Activated CD8-positive, alpha-beta memory T cell treated with anti-CD3 and anti-CD28 coated beads for 24 hours (primary cell): ENCODE measurements at places on chromosomes 5 and 9.
A peak's percentile ranks its signal among the peaks of the same experiment; 100 is the strongest.

DNA sequence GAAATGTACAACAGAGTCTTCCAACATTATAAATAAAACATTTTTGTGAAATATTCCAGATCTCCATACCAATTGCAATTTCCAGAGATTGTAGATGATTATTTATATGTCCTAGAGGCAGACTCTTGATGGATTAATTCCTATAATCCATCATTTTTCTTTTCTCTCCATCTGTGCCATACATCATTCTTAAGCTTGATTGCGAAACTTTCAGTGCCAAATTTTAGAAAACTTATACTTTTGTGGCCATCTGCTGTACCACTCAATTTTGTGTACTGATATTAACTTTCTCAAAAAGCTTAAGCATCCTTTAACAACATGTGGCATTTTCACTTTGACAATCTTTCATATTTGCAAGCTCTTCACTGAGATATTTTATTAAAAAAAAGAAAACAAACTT lies 446.9 kb downstream of the SEMA5A start:
- DNase-seq = no peak

DNA sequence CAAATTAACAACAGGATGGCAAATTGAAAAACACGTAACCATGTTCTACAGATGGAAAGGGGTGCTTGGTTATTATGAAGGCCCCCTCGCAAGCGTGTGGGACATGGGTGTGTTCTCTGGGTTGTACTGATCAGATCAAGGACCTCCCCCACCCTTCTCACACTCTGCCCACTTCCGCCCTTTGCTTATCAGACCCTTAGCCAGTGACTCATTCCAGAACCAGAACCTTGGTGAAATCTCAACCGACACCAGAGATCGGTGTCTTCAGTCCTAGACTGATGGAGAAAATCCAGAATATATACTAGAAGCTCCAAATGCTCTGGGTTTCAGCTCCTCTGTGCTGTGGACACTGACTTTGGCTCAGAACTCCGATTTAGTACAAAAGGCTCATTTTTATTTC lies 64.9 kb downstream of the PTTG1 start:
- no peak for DNase-seq

DNA sequence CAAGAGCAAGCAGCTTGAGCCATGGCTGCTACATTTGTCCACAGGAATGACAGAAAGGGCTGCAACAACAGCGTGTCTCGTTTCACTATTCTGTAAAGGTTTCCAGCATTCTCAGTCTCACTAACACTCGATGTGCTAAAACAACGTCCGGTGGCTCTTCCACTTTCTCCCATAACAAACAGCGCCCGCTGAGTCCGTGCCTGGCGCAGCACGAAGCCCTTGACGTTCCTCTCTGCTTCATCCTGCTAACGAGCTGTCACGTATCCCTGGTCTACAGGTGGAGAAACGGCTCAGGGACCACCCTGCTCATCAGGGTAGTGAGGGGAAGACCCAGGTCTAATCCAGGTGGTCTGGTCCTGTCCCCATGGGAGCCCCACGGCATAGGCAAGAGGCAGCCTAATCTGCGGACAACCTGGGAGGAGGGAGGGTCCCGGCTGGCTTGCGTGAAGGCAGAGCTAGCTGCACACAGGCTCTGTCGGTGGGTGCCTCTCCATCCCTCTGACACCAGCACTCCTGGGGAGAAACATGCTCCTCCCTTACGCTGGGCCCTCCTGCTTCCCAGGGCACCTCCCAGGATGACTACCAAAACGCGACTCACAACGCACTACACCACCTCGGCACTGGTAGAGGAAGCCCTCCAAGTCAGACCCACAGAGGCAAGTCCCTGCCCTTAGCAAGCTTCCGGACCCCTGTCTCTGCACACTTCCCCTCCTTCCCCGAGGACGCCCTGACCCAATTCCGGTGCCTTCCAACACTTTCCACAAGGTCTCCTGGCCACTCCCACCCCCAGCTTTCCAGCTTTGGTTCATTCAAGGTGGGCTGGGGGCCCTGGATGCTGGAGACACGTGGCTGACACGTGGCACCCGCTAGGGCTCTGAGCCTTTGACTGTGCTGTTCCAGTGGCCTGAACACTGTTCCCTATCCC lies 43.3 kb downstream of the VAV2 start:
- no peak for DNase-seq

- no peak for DNase-seq
These were observed 329.3 kb downstream of the PJA2 start for GRCh38 chr5:109080481-109080880.

DNA sequence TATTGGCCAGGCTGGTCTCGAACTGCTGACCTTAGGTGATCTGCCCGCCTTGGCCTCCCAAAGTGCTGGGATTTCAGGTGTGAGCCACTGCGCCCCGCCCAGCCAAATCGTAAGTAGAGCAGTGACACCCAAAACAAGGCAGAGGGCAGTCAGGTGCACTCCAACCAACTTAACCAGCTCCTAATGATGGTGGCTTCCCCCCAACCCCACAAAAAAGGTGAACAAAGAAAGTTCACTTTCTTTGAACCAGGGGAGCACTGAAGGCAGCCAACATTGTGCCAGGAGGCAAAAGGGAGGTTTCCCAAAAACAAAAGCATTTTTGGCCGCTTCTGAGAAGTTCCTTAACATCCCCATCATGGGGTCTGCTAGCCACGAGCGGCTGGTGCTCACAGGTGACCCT lies 9.6 kb downstream of the GMCL2 start:
- no peak for DNase-seq

- DNase-seq = no peak
These were observed 82.0 kb downstream of the SIL1 start for GRCh38 chr5:139116100-139116655.

- no peak for DNase-seq
These were observed 148.5 kb upstream of the PUM3 start for GRCh38 chr9:2992427-2992826.

DNA sequence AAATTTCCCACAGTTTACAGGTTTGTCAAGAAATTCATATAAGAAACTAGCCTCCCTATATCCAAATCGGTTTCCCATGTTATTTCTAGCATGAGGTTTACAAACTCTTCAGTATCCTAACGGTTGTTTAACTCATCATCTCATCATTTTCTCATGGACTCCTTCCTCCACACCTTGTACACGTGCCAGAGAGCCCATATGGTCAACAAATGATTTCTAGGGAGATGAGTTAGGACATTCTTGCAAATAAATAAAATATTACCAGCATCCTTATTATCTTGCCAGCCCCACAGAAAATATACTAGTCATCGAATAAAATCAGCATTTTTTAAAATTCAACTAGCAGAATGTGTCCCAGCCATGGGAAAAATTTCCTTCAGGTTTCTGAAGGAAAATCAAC lies 285.2 kb downstream of the EBF1 start:
- no peak for DNase-seq

DNA sequence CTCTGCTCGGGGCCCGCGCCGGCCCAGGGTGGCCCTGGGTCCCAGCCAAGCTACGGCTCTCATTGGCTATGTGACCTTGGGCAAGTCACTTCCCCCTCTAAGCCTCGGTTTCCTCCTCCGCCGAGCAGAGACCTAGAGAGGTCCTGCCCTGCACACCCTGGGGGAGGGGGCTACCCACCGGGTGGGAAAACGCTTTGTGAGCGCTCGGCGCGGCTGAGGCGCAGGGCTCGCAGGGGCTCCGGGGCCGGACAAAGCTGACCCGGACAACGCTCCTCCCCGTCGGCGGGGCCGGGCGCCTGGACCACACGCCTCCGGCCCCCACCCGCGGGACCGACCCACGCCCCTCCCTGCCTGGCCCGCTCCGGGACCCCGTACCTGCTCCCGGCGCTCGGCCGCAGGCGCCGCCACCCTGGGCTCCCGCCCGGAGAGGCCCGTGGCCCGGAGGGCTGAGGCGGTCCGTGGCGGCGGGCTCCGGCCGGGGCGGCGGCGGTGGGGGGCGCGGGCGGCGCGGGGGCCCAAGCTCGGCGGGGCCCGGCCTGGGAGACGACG lies 85.7 kb upstream of the MELK start:
- DNase-seq = peak; percentile 85

DNA sequence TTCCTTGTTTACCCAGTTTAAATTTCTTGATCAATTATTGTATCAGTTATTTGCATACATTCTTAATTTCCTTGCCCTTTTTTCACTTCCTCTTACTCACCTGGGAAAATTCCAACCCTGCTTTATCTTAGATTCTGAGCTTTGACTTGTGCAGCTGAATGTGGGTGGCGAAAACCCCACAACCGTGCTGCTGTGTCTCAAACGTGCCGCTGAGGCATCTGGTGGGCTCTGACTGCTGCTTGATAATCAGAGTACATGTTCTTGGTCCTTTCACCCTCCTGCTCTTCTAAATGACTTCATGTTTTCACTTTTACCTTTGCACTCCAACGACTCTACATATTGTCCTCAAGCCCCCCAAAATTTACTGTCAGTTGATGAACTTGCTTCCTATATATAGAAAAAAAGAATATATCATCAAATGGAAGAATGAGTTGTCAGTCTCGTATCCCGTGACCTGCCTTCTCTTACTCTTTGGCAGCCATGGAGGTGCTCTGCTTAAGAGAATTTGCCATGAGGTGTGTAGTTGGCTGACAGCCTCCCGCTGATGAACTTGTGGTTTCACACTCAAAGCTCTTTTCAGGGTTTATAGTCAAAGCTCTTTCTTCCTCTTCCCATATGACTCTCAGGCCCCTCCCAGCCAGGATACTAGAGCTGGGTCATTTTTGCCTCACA lies 14.0 kb upstream of the JAK2 start:
- peak; percentile 73 for DNase-seq

DNA sequence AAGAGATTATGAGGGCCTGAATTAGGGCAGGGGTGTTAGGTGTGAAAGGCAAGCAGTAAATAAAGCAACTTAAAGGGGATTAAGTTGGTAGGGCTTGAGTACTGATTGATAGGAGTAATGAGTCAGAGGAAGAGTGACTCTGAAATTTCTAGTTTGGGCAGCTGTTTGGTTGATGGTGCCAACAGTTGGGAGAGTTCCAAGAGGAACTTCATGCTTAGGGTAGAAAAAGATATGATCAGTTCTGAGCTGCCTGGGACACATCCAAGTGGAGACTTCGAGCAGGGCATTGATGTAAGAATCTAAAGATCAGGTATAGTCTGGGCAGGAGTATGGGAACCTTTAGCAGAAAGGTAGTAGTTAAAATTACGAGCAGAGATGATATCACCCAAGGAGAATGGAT lies 10.2 kb downstream of the MAMDC2 start:
- no peak for DNase-seq

GRCh38 chr5:41683181-41683580 lies 172.8 kb upstream of the PLCXD3 start:
- DNase-seq = no peak

DNA sequence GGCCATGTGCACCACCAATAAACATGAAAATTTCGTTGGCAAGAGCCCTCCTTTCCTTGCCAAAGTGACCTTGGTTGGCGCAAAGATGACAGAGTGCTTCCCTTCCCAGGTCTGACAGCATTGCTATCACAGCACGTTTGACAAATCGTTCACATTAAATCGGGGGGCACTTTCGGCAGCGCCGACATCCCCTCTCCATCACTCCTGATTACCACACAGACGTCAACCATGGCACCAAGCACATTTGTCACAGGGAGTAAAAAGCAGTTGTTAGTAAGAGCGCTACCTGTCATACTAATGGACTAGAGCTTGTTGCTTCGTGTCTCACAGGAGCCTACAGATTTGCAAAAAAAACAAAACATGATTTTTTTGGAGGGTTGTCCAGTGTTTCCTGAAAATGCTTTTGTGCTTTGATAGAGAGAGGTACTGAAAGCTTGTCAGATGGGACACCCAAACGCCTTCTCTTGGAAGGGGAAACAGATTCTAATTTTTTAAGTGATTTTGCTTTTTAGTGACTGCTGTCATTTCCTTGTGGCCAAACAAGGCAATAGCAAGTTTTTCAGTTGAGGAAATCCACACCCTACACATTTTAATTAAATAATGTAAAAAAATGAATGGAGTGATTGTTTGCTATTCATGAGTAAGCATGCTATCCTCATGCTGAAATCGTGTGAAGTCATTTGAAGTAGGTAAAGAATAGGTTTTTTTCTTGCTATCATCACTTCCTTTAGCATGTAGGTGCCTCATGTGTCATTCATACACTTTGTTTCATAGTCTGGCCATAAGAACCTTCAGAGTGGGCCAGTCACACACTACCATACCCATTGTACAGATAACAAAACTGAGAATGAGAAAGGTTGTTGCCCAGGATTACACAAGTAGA lies 682.8 kb upstream of the WWC1 start:
- no peak for DNase-seq

- no peak for DNase-seq
These were observed 1548.6 kb downstream of the EFNA5 start for GRCh38 chr5:106121972-106122605.

DNA sequence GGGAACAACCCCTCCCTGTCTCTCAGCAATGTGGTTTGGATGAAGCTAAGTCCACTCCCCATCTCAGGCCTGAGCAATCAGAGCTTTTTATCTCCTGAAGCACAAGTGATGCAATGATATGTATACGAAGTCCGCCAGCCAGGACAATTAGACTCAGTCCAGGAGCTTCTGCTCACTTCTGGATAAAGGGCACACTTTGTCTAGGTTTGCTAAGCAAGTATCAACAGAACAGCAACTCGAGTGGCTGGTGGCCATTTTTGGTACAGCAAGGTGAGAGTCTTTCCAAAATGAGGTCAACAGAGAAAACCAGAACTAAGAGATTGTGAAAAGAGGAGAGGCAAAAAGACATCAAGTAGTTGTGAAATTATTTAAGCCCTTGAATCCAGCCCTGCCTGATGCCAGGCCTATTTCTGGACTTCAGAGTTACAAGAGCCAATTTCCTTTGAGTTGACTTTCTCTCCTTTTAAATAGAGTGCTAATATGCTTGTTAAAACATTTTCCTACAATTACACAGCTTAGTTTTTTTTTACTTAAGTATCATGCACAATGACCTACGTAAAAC lies 8.2 kb downstream of the NDUFA8 start:
- no peak for DNase-seq

DNA sequence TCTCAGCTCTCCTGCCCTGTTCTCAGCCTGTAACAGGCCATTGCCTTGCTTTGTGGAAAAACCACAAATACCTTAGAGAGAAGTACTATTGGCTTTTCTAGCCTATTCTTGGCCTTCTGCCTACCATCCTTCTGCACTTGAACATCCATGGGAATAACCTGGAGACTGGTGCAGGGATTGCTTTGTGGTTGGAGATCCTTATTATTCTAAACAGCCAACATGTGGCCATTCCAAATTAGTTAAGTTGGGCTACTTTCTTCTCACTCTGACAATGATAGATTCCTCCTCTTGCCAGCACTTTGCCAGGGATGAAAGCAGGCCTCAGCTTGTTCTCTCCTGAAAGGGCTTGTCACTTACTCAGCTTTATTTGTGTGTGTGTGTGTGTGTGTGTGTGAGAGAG lies 240.4 kb downstream of the GLIS3 start:
- no peak for DNase-seq

DNA sequence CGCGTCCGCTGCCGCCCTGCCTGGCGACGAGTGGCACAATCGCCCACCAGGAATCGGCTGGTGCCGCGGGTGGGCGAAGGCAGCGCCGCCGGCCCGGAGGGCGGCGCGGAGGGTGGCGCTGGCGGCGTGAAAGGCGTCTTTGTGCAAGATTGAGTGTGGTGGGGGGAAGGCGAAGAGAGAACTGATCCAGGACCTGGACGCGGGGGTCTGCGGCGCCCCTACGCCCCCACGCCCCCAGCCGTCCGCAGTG lies 4.6 kb upstream of the RGMB start:
- no peak for DNase-seq

GRCh38 chr5:148875205-148875875 lies 48.9 kb downstream of the ADRB2 start:
- no peak for DNase-seq

GRCh38 chr5:172496671-172497371 lies 42.5 kb upstream of the SH3PXD2B start:
- peak; percentile 19 for DNase-seq

GRCh38 chr5:81717226-81717625 lies 33.7 kb downstream of the SSBP2 start:
- no peak for DNase-seq

GRCh38 chr5:151708126-151708525 lies 21.4 kb upstream of the SPARC start:
- no peak for DNase-seq
